ENCODE measurements at places on chromosomes 7 and 10.

DNA sequence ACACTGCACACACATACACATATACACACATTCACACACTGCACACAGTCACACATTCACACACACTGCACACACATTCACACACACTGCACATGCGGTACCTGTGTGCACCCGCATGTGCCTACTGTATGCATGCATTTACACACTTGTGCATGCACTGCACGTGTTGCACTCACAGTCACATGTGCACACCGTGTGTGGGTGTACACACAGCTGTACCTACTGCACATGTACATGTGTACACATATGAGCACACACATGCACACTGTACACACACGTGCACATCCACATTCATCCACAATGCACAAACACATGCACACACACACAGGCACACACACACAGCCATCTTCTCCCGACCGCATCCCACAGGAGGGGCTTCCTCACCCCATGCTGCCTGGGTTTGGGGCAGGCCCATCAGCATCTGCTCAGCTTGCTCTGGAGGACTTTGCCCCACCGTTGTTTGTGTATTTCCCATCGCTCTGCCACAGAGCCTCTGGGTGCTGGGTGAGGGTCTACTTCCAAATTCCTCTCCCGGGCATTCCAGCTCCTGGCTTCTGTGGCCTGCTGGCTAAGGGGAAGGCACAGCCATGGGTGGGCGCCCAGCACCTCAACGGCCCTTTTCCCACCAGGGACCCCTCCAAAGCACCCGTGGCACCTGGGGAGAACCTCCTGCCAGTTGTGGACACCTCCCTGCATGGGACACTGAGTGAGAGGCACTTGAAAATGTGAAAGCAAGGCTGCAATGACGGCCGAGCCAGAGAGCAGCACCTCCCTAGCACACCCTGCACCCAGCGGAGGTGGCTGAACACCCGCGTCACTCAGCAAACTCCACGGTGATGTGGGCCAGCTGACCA is 324.3 kb downstream of the PTPRN2 start:
- no peak for DNase-seq

GRCh38 chr10:69242852-69243212 is 22.7 kb downstream of the HKDC1 start:
- DNase-seq, result no peak

GRCh38 chr7:50952120-50952519 is 169.4 kb upstream of the GRB10 start:
- DNase-seq, result no peak

DNA sequence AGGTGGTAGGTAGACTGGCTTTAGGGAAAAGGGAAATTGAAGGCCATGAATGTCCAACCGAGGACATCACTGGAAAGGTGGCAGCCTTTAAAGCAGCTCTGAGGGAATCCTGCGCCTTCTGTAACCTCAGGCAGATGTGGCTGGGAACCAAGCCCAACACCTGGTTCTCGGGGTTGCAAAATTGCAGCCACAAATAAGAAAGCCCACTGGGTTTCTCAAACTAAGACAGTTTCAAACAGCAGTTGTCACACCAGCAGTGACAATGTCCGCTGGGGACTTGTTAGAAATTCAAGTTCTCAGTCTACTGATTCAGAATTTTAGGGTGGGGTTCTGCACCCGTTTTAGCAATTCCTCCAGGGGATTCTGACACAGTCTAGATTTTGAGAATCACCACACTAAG is 42.7 kb upstream of the STEAP1B start:
- DNase-seq, result no peak

DNA sequence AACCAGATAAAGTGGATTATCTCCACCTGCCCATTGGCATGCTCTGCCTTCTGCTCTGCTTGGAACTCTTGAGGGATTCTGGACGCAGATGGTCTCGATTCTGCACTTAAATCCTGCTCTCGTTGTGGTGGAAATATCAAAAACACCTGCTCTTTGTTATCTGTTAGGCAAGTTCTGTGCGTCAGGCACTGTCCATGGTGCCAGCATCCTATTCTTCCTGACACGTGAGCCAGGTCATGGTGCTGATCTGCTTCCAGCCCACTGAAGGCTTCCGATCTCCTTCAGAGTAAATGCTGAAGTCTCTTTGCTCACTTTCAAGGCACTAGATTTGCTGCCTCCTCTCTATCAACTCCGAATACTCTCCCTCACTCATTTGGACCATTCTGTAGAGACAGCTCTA is 505.6 kb downstream of the HTR7 start:
- DNase-seq, result no peak

GRCh38 chr10:13087986-13088618 is 11.9 kb upstream of the OPTN start:
- DNase-seq, result no peak

DNA sequence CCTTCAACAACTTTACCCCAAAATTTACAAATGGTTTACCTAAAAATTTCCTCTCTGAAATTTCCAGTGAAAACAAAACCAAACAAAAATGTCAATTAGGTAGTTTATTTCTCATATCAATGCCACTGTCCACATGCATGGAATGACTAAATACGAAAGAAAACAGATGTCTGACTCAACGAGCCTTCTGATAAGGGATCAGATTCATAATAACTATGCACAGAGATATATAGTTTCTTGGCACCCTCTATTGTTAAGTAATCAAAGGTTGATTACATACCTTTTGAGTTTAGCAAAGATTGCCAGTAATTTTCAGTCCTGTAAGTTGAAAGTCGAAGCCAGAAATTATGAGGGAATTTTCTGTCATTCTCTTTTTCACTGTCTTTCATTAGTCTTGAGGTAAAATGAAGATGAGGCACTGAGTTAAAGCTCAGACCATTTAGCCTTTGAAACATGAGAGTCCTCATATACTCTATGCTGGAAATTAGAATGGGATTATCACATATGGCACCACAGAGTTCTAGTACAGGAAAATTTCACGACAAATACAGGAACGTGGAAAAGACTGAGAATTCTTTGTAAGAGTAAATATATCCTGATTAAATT is 519.1 kb upstream of the ANKRD30A start:
- DNase-seq, result no peak
